ENCODE measurements at places on chromosomes 4 and X.

DNA sequence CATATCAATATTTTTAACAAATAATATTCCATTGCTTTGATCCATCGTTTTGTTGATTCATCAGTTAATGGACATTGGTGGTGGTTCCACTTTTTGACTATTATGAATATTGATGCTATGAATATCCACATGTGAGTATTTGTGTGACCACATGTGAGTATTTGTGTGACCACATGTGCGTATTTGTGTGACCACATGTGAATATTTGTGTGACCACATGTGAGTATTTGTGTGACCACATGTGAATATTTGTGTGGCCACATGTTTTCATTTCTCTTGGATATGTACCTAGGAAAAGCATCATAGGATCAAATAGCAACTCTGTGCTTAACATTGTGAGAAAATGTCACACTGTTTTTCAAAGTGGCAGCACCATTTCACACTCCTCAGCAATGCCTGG is 433.6 kb upstream of the FRG1 start:
- no peak for DNase-seq

GRCh38 chr4:184420402-184420801 is 53.9 kb downstream of the IRF2 start:
- no peak for DNase-seq

DNA sequence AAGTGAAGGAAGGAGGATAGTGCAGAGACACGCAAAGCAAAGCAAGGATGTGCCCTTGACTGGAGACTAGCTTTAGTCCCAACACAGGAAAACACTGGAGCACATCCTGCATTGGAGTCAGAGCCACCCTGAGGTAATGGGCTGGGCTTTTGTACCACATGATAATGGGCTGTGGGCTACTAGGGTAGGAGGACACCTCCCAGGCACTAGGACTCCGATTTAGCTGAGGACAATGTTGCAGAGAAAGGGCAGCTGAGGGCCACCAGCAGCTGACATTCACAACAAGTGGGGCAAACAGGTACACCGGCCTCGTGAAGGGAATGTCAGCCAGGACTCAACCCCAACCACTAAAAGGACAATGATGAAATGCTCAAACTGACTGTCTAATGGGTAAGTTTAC is 10.2 kb downstream of the SDAD1 start:
- no peak for DNase-seq

DNA sequence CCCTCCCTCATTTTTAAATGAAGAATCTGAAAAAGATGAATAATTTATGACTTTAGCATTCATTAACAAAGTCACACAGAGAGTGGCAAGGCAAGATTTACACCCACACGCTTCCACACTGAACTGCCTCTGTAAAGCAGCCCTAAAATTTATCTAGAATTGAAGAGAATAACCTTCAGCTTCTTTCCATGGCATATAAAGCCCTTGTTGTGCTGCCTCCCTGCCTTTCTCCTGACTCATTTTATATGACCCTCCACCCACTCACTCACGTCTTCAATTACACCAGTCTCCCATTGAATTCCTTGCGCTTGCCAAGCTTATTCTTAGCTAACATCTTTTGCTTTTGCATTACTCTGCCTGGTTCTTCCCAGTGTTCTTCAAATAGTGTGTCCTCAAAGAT is 2649.3 kb downstream of the PCDH7 start:
- no peak for DNase-seq

DNA sequence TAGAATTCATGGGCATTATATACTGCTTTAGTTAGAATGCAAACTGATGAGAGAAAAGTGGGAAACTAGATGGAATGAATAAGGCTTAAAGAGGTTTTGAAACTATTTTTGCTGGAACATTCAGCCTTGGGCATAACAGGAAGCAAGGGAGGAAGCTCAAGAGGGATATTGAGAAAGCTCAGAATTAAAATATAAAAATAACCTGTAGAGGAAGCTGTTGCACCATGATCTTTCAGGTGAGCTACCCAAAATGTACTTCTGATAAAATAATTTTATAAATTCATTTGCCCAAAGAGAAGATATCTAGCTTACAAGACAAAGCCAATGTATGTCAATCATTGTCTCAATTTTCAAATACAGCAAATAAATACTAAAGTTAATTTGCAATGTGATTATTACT is 11.3 kb downstream of the GC start:
- no peak for DNase-seq

GRCh38 chr4:101190751-101191150 is 156.6 kb downstream of the PPP3CA start:
- DNase-seq: no peak
